ENCODE measurements at places on chromosomes 1 and 21. TPM values are rescaled to one million over a fixed set of nuclear protein-coding genes. Genes with fewer than 3 reads are reported as not detected.

- no peak for DNase-seq
These were observed 111.1 kb downstream of the NEK7 start for GRCh38 chr1:198267921-198268320.

- DNase-seq, result peak; percentile 90
These were observed 23.8 kb downstream of the KNCN start for GRCh38 chr1:46527474-46528296.

DNA sequence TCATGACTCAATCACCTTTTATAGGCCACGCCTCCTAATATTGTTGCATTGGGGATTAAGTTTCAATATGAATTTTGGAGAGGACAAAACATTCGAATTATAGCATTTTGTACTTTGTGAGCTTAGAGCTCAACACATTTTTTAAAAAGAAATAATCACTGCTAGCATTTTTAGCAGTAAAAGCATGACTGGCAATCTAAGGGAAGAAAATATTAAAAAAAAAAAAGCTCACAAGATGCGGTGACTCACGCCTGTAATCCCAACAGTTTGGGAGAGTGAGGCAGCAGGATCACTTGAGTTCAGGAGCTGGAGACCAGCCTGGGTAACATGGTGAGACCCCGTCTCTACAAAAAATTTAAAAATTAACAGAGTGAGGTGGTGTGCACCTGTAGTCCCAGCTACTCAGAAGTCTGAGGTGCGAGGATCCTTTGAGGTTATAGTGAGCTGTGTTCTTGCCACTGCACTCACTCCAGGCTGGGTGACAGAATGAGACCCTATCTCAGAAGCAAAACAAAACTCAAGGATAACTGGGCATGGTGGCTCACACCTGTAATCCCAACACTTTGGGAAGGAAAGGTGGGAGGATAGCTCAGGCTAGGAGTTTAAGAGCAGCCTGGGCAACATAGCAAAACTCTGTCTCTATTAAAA is 28.8 kb upstream of the DIPK1A start:
- no peak for DNase-seq

DNA sequence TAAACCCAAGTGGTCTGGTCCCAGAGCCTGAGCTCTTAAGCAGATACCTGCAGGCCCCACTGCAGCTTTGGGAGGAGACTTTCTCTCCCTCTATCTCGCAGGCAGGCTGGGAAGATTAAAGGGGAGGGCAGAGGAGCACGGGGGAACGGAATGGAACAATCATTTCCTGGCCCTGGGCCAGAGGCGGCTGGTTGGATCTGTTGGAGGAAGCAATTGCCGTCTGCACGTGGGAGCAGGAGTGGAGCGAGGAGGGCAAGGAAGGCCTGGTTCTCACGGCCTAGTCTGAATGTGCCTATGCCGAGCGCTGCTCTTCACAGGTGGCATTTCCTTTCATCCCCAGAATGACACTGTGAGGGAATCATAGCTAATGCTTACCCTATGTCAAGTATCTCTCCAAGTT is 23.7 kb downstream of the NKAIN1 start:
- no peak for DNase-seq

ZNF648 gene
- total RNA-seq, result 0.17 TPM

Measured in Calu3 (cell line).